Midbrain (tissue), 1 donor: ENCODE measurements at places on chromosomes 5 and 9.

DNA sequence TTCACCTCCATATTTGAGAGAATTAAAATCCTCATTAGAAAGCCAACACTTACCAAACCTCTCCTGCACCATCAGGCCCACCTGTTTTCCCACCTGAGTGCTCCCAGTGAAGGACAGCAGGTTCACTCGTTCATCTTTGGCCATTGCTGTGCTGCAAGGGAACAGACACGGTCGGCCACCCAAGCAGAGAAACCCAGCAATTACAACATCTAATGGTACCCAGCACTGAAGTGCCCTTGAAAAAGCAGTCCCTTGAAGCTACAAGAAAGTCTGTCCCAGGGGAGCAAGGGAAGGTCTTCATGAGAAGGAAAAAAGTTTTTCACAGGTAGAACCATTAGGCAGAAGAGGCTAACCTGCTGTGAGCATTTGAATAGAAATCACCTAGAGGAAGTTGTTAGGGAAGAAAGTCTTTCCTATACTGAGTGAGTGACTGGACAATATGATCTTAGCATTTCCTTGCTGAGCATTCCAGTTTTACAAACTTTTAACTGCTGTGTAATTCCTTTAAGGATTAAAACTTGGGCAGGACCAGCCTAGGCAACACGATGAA lies 26.7 kb downstream of the ALDH7A1 start:
- DNase-seq = no peak

GRCh38 chr5:139755892-139756671 lies 39.5 kb upstream of the PSD2 start:
- DNase-seq = no peak

DNA sequence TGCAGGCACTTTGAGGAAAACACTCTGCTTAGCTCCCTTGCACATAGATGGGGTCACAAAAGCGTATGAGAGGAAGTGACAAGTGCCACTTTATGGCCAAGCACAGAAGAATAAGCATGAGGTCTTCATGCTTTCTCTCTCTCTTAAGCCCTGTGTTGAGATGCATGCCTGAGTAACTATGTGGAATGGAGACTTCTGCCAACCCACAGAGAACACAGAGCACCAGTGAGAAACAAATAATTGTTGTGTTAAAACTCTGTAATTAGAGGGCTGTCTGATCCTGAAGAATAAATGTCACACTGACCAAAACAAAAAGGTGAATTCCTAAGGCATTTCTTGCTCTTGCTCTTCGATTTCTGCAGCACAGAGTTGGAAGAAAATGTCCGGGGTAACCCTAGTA lies 488.5 kb downstream of the CTNND2 start:
- peak; percentile 43 for DNase-seq

GRCh38 chr9:15231788-15232635 lies 75.0 kb downstream of the TTC39B start:
- no peak for DNase-seq

DNA sequence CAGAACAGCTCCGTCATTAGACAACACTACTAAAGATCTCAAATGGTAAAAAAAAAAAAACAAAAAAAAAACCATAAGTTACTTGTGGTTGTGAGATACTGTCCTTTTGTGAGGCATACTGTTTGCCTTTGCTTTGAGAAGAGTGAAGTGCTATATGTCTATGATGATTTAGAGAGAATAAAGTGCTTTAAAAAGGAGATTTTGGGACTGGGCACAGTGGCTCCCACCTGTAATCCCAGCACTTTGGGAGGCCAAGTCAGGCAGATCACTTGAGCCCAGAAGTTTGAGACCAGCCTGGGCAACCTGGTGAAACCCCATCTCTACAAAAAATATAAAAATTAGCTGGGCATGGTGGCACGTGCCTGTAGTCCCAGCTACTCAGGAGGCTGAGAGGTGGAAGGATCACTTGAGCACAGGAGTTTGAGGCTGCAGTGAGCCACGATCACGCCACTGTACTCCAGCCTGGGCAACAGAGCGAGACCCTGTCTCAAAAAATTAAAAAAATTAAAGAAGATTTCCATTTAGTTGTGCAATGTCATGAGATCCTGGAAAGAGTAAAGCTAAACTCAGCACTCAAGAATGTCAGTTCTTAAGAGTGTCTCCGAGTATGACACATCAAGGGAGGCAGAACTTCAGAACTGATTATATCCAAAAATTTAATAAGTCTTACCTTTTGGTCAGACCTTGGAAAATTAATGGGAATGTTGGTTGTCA lies 87.3 kb downstream of the PRDM6 start:
- no peak for DNase-seq

- DNase-seq = no peak
Measured at GRCh38 chr9:34479431-34479866, 20.8 kb downstream of the DNAI1 start.

DNA sequence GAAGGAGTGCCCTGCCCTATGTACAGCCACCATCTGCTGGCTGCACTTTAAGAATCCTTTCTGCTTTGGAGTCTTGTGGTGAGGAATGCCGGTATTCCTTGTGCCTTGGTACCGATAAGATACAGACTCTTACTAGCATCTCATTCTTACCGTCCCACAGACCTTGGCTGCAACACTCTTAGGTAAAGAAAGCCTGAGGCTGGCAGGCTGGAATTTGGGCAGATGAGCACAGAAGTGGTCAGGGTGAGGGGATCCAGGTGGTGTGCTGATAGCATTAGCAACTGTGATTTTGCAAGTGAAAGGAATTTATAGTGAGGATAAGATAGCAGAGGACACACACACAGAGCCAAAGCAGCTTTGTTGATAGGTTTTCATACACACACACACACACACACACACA lies 198.1 kb downstream of the ENC1 start:
- no peak for DNase-seq

GRCh38 chr9:76585487-76586389 lies 126.8 kb downstream of the GCNT1 start:
- peak; percentile 3 for DNase-seq

DNA sequence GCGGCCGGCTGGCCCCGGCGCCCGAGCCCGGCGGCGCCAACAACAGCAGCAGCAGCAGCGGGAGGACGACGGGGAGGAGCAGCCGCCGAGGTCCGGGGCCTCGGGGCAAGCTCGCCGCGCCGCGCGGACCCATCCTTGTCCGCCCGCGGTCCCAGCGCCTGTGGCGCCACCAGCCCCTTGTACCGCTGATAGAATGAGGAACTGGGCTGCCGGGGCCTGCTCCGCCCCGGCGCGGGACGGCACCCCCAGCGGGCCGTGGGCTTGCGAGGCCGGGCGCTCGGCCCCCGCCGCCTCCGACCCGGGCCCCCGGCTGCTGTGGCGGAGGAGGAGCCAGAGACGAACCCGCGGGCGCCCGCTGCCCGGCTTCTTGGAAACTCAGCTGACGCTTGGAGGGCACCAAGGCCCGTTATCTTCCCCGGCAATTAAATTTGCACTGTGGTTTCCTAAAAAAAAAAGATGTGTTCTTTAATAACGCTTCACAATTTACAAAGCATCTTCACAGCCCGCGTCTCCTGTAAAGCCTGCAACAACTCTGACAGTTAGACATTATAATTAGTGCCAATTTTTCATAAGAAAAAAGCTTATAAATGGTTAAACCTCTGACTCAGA lies at the start of gene ARSB:
ARSB (minus strand) TSS at position 195 of the 609 bp plus-strand sequence; CDS start at position 133, 62 bp downstream.
- DNase-seq = peak; percentile 61

- no peak for DNase-seq
Measured at GRCh38 chr5:85441853-85442252, 1057.2 kb upstream of the EDIL3 start.

DNA sequence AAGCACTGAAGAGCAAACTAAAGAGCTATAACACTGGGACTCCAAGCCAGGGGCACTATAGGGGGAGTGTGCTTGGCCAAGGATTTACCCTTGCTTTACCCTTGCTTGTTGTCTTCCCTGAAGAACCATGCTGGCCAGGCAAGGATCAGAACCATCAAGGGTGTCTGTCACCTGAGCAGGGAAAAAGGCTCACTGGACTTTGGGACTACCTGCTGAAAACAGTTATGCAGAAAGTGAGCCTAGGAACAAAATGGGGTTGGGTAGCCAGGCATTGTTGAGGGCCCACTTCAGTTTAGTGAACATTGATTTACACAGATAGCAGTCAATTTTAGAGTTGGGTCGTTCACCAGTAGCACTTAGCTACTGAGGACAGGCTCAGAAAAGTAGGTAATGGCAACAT lies 8.0 kb upstream of the TMEM171 start:
- no peak for DNase-seq

DNA sequence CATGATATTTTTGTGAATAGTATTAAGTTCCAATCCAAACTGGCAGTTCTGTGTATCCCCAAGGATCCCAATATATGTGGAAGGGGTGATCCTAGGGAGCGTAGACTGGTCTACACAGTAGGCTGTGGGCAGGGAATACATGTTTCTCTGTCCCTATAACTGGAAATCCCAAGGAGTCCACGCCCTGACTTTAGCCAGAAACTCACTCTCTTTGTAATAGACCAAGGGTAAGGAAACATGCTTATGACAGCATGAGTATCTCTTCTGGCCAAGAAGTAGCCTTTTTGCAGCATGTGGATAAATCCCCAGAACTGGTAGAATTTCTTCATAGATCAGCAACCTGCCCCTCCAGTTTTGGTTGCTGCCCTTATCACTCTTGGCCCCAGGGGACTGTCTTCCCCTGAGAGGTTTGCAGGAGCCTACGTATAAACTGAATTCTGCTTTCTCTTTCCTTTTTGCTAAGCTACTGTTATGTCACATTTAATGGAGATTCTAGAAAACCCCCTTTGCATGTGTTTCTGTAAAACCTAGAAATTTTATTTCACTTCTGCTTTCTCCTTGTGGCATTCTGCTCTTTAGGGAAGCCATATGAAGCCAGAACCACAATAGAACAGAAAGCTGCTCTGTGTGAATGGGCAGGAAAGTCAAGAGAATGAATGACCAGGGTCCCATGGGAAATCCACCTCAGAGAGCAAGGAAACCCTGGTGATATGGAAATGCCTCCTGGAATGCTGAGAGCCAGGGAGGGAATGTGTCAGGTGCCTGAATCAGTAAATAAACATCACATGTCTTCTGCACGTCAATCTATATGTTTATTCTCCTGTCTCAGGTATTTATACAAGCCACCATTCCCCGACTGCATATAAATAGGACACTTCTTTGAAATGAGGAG lies 3.5 kb downstream of the IFNA2 start:
- no peak for DNase-seq

- no peak for DNase-seq
Measured at GRCh38 chr5:14739538-14739937, 75.0 kb downstream of the OTULIN start.

- no peak for DNase-seq
Measured at GRCh38 chr5:135814812-135815211, 19.7 kb upstream of the SLC25A48 start.

DNA sequence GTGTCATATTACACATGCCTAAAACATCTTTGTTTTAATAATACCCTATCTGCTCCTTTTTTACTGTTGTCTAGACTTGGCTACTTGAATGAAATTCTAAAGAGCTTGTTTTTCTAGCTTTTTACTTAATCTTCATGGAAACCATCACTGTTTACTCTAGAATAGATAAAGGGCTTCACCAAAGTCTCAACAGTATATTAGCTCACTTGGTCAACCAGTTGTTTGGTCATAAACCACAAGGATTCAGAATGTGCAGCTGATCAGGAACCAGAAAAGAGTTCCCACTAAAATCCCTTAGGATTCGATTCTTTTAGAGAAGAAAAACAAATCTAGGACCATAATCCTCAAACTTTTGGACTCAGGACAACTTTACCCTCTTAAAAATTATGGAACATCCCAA lies 38.0 kb downstream of the CDO1 start:
- DNase-seq = no peak

GRCh38 chr9:119298076-119298853 lies 71.0 kb downstream of the BRINP1 start:
- DNase-seq = no peak

DNA sequence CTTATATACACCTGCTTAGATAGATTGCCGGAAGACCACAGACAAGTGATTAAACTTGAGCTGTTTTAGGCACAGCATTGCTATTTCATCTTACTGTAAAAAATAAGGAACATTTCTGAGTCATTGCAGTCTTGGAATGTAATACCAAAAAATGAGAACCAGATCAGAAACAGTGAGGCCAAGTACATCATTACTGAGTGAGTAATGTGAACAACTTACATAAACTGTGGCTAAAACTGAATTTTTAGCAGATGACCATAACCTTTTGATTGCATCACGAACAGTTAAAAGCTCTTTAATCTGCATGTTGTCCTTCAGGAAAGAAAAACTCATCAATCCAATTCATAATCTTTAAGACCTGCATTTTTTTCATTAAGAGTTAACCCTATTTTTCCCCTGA lies 157.1 kb upstream of the FGF10 start:
- no peak for DNase-seq

DNA sequence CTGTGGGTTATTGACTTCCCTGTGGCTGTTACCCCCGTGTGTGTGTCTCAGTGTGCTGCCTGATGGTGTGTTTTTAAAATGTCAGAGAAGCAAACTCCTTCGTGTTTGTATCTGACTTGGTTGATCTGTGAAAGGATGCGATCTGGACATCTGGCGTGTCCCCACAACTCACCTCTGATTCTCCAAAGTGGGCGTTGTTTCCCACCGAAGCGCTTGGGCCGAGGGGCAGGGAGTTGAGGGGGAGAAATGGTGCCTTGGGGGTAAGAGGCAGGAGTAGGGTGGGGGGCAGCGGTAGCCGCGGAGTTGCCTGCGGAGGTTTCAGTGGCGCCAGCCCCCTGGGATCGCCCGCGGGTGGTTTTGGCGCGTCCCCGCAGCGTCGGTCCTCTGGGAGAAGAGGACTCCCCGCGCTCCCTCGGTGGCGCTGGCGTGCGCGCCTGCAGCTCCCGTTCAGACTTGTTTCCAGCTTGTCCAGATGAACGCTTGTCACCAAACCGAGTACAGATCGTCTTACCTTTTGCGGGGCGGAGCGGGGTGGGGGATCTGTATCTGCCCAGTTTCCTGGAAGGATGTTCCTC lies 1.1 kb downstream of the MAST4 start:
- peak; percentile 11 for DNase-seq

DNA sequence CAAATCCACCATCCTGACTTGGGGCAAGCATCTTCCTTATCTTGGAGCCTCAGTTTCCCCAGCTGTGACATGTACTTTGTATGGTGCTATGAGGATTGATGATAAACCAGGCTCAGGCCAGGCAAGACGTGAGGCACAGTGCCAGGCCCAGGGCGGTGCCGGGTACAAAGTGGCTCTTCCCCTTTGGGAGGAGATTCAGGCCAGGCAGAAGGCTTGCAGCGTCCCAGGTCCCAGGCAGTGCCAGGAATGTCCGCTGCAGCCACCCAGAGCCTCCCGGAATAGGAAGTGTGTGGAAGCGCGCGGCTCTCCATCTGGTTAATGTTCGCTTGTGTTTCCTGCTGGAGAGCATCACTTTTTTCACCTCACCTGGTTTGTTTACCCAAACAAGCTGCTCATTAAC lies 12.6 kb upstream of the DENND1A start:
- DNase-seq = no peak

DNA sequence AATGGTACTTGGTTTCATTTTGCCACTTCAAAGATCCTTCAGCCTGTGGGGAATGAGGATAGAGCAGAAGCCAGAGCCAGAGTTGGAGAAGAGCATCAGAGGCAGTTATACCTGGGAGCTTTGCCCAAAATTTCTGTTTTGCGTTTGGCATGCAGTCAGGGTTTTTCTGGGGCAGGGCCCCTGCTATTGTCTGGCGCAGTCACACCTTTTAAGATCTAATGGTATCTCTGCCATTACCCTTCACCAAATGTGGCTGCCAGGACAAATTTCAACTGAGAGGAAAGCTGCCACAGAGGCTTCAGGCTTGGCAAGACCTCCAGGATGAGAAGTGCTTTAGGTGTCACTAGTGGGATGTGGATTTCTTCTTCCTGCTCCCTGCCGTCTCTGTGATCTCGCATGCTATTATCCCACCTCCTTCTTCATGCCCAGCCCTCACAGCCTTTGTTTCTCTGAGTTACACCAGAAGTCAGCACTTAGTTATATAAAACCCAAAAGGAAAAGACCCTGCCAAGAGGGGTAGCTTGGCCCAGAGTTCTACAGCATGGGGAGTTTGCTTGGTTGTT lies 357.0 kb downstream of the TLE4 start:
- DNase-seq = no peak

- no peak for DNase-seq
Measured at GRCh38 chr5:125685771-125686170, 737.4 kb upstream of the GRAMD2B start.
